Inflammatory macrophage (primary cell): ENCODE measurements at places on chromosomes 4 and X.

DNA sequence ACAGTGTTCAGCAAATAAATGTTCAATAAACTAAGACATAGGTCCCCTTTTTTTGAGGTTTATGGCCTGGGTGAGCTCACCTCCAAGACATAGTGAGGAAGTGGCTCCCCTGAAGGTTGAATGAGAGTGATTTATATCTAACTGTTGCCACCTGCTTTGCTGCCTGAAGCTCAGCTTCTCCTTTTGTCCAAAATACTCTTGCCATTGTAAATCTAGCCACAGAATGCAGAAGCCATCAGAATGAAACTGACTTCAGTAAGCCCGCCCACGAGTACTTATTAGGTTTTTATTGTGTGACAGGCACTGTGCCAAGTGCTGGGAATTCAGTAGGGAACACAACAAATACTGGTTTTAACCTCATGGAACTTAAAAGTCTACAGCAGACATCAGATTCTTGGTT is 18.0 kb downstream of the SPINK2 start:
- DNase-seq: peak; percentile 79

GRCh38 chrX:53798281-53798680 is 111.8 kb upstream of the HUWE1 start:
- no peak for DNase-seq

DNA sequence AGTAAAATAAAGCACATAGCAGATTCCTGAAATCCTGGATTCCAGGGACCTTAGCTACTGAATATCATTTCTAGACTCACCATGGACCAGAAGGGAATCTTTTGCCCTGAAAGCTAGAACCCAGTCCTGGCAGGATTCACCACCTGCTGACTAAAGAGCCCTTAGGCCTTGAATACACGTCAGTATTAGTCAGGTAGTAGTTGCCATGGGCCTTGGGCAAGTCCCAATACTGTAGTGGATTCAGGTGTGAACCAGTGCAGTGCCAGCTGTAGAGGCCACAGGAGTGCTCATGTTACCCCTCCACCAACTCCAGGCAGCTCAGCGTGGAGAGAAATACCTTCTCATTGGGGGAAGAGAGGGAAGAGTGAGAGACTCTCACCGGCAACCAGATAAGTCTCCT is 64.1 kb upstream of the UBQLN2 start:
- DNase-seq: no peak

- DNase-seq: peak; percentile 6
Observed at GRCh38 chr4:100977746-100978397, 369.5 kb downstream of the PPP3CA start.

- no peak for DNase-seq
Observed at GRCh38 chr4:63541828-63542227, 867.4 kb downstream of the TECRL start.

DNA sequence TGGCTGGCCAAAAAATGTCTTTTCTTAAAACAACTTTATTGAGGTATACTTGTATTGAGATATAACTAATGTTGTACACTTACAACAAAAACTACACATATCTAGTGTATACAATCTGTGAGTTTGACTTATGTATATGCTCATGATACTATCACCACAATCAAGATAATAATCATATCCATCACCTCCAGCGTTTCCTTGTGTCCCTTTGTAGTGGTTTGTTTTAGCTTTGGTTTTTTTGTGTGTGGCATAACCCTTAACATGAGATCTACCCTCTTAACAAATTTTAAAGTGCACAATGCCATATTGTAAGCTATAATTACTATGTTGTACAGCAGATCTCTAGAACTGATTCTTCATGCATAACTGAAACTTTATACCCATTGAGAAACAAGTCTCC is 13.4 kb upstream of the PCSK1N start:
- DNase-seq: no peak

GRCh38 chr4:158051401-158052235 is 121.2 kb downstream of the GASK1B start:
- no peak for DNase-seq

GRCh38 chr4:109207061-109207460 is 95.4 kb downstream of the COL25A1 start:
- DNase-seq: no peak

GRCh38 chrX:129759576-129760061 is 20.1 kb upstream of the SASH3 start:
- DNase-seq: peak; percentile 77

DNA sequence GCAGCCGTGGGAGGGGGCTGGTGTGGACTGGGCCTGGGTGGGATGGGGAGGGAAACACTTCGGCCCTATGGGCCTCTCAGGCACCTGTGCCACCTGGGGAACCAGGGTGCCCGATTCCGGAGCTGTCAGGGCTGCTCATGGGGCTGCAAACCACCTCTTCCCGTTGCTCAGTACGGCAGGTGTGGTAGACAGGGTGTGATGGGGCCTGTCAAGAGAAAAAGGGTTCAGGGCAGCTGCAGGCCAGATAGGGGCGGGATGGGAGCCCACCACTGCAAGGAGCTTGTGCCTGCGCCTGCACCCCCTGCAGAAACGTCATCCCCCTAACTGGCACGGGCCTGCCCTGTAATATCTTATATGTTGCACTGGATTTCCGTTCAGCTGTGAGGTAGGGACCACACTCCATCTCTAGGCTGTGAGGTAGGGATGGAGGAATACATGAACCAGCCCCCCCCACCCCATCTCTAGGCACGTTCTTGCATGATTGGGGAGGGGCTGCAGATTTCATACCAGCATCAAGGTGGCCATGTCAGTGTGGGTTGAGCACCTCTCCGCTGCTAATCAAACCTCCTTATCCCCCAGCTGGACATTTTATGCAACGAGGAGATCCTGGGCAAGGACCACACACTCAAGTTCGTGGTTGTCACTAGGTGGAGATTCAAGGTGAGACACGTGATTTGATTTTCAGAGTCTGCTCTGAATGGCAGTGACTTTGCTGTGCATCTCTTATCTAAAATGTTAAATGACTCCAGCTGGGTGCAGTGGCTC is 59.0 kb downstream of the PCGF3 start:
- no peak for DNase-seq

DNA sequence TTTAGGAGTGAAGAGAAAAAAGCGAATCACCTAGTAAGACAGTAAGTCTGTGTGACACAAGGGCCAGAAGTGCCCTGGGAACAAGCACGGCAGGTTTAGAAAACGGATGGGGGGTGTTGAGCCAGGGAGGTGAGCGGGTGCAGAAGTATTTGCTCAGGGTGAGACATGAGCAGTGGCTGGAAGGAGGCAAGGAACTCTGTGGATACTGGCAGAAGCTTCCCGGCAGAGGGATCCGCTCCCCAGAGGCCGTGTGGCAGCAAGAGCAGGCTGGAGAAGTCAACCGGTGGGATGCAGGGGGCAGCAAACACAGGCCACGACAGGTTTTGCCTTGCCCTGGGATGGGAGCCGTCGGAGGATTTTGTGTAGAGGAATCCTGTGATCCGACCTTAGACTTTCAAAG is 2.3 kb upstream of the UVSSA start:
- DNase-seq: no peak

DNA sequence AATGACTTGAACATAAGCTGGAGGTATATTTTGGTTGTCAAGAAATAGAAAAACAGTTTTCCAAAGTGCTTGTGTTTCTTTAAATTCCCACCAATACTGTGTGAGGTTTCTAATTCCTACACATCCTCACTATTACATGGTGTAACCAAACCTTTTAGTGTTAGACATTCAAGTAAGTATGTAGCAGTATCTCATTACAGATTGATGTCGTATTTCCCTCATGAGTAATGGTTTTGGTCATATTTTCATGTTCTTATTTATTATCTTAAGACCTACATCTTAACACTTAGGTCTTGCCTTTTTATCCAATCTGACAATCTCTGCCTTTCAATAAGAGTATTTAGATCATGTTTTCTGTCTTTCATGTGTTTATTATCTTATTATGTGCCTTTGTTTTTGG is 253.7 kb upstream of the ANXA10 start:
- no peak for DNase-seq

DNA sequence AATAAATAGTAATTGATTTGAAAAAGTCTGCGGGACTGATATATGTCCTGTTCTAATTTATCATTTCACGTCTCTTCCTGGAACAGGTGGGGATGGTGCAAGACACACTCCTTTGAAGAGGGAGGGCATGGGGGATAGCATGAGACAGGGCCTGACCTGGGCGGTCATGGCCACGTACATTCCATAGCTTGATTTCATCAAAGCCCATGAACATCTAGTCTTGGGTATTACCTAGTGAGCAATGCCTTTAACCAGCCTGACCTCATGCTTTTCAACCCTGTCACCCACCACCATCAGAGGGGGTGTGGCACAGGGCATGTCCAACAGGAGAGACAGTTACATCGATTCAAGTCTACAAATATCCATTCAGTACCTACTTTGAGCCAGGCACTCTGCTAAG is 52.3 kb upstream of the HOPX start:
- no peak for DNase-seq

- peak; percentile 65 for DNase-seq
Observed at GRCh38 chr4:162497564-162498167, 333.9 kb upstream of the FSTL5 start.

- DNase-seq: peak; percentile 11
Observed at GRCh38 chrX:30888526-30889146, 418 bp downstream of the TAB3 start.

DNA sequence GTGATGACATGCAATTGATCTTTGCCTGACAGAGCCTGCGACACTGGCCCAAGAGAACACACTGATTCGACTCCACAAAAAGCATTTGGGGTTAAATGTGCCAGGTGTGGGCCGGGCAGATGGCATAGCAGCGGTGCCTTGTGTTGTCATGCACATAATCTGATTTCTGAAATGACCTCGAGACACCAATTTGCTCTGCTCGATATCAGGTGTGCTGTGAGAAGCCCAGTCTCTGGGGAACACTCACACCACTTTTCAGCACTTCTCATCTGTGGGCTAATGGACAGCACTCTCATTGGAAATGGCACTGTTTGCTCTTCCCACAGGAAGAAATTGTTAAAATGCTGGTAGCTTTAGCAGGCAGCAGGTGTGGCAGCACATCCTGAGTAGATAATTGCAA is 738.3 kb upstream of the TENM3 start:
- DNase-seq: no peak

DNA sequence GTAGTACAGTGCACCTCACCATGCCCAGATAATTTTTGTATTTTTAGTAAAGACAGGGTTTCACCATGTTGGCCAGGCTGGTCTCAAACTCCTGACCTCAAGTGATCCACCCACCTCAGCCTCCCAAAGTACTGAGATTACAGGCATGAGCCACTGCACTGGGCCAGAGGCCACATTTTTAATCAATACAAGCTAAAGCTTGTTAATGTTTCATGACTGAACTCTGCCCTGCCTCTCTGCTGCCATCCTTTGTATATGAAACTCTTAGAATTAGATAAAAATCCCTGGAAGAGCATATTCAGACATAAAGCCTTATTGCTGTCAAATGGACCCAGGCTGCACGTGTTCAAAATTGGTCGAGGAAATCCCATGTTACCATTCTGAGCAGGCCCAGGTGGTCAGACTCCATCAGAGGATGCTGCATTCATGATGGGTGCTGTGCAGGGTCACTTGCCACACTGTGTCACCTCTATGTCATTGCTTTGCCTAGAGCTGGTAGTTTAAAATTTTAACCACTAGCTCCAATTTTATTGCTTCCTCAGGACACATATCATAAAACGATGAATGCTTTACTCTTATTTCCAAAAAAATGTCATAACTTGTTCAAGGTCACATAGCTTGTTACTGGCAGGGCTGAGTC is 45.2 kb downstream of the LNX1 start:
- DNase-seq: no peak

DNA sequence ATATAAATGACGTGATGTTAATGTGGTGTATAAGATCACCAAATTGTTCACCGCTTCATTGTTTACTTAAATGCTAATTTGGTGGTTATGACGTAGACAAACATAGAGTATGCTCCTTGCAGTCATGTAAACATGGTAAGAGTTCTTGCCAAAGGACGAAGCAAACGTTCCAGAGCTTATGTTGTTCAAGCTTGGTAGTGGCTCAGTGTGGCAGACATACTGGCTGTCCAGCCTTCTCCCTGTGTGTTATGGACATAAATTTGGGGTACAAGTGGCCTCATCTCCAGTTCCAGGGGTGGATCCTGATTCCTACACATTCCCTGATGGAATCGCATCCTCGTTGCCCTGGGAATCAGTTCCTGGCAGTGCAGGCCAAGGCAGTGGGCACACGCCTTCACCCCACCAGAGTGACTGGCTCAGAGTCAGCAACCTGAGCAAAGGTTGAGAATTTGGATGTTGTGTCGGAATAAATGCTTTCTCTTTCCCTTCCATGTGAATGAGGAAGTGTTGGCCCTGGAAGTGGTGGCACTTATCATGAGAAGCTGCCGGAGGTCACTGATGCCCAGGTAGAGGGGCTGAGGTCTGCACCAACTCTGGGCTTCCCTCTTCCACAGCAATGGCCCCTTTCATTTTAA is 25.4 kb downstream of the F11 start:
- no peak for DNase-seq

DNA sequence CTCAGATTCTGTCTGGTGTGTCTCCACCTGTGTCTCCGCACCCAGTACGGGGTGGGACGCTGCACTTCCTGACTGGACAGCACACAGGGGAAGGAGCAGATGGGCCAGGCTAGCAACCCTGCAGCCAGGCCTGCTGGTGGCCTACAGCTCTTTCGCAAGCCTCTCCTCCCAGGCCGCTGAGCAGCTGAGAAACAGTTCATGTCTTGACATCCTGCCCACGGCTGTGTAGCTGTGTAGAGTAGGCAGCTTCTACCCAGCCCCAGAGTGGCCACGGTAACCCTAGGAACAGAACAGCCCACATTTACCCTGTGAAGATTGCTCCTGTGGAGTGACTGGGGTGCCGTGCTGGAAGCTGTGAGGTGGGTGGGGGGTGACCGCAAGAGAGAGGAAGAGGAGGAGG is 38.9 kb downstream of the CCNQ start:
- DNase-seq: peak; percentile 76

DNA sequence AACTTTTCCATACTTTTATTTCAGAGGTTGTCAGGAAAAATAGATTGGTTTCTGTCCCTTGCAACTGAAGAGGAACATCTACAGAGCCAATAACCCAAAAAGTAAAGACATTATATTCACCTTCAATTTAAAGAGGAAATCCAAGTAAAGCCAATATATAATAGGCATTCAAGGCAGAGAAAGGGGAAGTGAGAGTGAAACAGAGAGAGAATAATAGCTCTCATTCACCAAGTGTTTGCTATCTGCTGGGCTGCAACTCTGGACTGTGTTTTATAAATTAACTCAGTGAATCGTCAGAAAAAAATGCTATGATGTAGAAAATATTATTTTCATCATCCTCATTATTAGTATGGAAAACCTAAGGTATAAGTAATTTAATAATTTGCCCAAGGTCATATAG is 448.5 kb downstream of the TRAM1L1 start:
- no peak for DNase-seq

GRCh38 chr4:181345931-181346330 is 897.3 kb upstream of the TENM3 start:
- no peak for DNase-seq

DNA sequence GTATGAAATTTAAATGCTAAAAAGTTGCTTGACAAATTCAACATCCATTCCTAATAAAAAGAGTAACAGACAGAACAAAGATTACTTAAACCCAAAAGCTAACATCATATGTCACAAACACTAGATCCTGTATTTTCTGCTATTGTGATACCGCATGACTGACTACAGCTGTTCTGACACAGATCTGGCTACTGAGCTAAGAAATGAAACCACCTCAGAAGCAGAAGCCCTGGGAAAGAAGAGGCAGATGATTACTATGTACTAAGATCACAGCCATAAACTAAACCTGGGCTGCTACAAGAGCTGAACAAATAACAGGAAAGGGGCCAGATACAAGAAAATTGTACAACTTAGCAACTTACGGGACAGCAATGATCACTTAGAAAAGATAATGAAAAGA is 9.4 kb downstream of the LETM1 start:
- no peak for DNase-seq
